ENCODE measurements at places on chromosomes 1 and 21.

DNA sequence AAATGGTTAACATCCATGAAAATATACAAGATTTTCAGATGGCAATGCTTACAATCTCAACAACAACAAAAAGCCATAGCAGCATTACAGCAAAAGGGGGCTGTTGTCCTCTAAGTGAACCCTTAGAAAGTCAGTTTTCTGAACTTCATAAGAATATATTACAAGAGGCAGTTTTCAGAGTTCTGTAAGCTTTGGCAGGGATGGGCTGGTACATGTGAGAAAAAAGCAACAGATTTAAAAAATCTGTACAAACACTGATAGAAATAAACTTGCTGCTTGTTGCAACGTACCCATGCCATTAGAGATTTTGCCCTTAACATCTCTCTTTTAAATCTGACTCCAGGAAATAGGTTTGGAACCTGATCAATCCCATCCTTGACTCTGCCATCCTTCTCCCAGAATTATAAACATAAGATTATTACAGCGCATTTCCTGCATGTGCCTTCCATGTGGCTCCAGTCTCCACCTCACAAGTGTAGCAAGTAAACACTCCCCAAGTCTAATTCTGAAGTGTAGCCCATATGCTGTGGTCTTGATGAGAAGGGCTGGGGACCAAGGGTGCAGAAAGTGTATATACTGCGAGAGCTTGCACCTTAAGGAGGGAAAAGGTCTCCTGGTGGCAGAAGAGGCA is 101.4 kb upstream of the TSPAN2 start:
- DNase-seq, result no peak

- DNase-seq, result no peak
Observed at GRCh38 chr1:167173516-167174184, 47.0 kb upstream of the POU2F1 start.

DNA sequence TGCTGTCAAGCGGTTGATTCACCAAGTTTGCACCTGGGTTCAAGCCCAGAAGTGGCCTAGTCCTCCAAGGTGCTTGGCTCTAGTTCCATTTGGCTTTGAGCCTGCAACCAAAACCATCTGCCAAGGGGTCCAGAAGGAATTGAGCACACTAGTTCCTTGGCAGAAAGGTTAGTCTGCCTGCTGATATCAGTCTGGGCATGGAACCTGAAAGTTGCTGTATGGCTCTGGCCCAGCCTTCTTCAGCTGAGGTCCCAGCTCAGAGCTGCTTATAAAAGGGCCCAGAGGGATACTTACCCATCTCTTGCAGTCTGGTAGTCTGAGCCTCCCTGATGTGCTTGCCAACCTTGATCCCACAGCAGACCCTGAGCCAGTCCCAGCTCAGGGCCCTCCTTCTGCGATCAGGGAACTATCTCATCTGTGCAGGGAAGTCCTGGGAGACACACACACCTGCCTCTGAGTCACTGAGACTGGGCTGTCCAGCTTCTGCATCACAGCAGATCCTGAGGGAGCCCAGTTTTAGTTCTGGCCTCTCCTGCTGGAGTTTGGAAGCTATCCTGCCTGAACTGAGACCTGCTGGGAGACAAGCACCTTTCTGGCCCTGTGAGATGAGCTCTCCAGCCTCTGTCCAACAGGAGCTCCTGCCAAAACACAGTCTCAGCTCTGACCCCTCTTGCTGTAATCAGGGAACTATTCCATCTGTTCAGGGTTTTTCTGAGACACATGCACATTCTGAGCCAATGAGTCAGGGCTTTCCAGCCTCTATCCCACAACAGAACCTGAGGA is 75.8 kb downstream of the CTH start:
- DNase-seq, result no peak

DNA sequence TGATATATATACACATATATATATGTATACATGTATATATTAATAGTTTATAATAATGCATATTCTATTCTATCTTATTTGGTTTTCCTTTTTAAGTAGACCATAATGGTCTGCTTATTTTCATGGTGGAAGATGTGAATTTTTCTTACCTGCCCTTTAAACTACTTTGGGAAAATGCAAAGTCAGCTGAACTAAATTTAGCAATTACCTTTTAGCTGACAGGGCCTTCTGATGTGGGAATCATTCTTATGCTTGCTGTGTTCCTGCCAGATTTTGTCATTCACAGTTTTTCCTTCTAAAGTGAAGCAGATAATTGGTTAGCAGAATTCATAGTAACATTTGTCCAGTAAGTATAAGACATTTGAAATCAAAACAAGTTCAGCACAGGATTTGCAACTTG is 63.2 kb upstream of the SAMSN1 start:
- no peak for DNase-seq

- no peak for DNase-seq
Observed at GRCh38 chr1:99185196-99185595, 79.1 kb upstream of the PLPPR4 start.

- DNase-seq, result no peak
Observed at GRCh38 chr1:15124362-15125100, 29.0 kb upstream of the TMEM51 start.

DNA sequence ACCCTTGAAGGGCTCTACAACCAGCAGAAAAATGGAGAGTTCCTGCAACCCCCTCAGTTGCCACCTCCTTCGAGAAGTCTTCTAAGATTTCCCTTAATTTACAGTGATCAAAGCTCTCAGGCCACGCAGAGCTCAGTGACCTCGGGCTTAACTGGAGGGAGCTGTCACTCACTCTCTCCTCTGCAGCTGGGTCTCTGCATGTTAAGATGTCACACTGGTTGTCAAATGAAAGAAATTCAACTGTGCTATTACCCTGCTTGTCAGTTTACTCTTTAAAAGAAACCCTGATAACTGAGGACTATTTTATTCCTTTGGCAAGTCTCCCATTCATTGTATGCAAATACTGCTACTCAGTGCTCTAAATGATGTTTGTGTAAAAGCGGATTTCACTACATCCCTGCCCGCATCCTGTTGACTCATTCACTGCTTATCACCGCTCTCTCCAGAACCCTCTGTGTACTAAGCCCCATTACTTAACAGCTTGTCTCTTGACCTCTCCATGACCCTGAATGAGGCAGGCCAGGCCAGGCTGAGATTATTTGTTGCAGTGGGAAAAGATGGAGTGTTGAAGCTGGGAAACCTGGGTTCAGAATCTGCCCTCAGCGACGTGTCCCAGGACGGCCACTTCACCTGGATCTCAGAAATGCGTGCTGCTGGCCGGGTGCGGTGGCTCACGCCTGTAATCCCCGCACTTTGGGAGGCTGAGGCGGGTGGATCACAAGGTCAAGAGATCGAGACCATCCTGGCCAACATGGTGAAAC is 13.7 kb downstream of the DHRS3 start:
- peak; percentile 96 for DNase-seq

All from MV-4-11 (cell line).